ENCODE measurements at places on chromosomes 6 and 20.

GRCh38 chr6:52104979-52105378 is 17.6 kb upstream of the PKHD1 start:
- DNase-seq: no peak

DNA sequence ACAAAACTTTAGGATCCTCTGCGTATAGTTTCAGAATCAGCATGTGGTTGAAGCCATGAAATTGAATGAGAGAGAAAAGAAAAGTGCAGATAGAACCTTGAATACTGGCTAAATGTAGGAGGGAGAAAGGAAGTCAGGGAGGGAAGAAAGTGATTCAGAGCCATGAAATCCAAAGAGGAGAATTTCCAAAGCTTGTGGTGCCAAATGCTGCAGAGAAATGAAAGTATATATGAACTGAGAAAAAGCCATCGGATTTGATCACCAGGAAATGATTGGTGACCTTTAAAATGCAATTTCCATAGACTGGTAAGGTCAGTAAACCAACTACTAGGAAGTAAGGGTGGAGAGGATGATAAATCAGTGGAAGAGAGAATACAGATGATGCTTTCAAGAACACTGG is 142.3 kb downstream of the TFAP2A start:
- no peak for DNase-seq

DNA sequence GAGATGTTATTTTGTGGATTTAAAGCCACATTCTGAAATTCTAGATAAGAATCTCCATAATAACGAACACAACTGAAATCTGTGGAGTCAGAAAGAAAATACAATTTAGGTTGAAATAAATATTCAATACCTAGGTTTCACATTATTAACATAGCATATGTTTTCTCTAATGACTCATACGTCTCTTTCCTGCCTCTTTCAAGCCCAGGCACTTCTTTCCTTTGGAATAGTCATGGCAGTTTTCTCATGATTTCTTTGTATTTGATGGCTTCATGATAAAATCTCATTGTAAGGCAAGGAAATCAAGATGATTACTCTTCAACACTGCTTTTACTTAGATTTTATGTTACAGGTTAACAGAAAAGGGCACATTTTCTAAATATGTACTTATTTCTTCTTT is 803.7 kb downstream of the PHF3 start:
- DNase-seq: no peak

DNA sequence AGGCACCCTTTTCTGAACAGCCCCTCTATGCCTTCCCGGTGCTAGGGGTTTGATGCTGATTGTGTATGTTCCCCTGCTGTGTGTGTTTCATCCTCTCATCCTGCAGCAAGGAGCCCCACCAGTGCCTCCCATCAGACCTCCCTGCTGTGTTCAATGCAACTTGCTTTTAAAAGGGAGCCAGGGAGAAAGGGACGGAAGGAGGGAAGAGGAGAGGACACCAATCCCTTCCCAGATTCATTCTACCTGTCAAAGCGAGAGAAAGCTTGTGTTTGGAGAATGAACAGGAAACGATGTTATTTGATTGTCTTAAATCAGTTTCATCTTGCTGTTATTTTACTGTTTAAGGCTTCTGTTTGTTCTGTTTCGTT is 259.2 kb downstream of the ADGB start:
- peak; percentile 22 for DNase-seq

- no peak for DNase-seq
Measured at GRCh38 chr20:51425347-51426106, 117.0 kb downstream of the NFATC2 start.

DNA sequence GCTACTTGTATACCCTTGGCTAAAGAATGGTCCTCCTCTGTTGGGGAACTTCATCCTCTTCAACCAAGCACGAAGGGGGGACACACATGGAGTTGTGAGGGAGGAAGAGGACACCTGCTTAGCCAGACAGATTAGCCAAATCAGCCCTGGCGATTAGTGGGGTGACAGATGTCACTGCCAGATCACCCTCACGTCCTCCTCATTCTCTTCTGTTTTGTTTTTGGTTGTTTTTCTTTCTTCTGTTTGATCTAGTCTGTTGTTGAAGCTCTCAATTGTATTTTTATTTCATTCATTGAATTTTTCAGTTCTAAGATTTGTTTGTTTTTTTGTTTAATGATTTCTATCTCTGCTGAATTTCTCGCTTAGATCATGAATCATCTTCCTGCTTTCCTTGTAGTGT is 27.5 kb upstream of the NKX2-4 start:
- no peak for DNase-seq

- DNase-seq: no peak
Measured at GRCh38 chr20:35232575-35232974, 6.1 kb downstream of the MMP24 start.

GRCh38 chr6:53476964-53477363 is 67.9 kb downstream of the GCLC start:
- DNase-seq: no peak

- no peak for DNase-seq
Measured at GRCh38 chr20:6792789-6793188, 25.3 kb downstream of the BMP2 start.

- DNase-seq: peak; percentile 40
Measured at GRCh38 chr6:15036690-15037245, 209.1 kb upstream of the JARID2 start.

DNA sequence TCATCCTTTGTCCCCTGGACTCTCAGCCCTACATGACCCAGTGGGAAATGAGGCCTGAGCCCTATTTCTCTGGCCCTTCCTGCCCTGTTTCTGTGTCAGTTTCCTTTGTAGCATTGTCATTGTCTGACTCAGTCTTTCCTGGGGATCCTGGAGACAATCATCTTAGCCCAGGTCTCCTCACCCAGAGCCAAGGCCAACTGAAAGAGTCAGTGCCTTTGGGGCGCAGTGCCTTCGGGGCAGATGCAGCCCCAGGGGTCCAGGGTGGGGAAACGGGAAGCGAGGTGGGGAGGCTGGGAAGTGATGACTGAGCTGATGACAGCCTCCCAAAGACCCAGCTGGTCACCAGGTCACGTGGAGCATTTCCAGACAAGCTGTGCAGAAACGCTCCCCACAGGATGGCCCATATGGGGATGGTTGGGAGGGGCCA is 93.3 kb upstream of the SULF2 start:
- DNase-seq: no peak

- no peak for DNase-seq
Measured at GRCh38 chr6:105746509-105746908, 339.6 kb upstream of the PRDM1 start.

- DNase-seq: no peak
Measured at GRCh38 chr6:20415304-20415703, 13.6 kb downstream of the E2F3 start.

DNA sequence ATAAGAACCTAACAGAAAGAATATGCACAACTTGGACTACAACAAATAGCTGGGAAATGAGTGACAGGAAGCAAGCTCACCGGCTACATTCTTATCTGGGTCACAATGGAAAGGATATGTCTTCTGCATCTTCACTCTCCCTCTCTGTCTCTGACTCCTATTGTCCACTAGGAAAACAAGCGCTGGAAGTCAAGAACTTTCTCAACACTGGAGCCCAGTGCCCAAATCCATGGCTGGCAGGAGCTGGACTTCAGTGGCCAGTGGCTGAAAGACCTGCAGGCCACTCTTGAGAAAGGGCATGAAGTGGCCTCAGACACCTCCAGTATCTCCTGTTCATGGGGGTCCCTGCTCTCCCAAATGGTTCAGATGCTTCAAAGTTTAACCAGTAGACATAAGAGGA is 62.0 kb downstream of the FAM50B start:
- DNase-seq: no peak

DNA sequence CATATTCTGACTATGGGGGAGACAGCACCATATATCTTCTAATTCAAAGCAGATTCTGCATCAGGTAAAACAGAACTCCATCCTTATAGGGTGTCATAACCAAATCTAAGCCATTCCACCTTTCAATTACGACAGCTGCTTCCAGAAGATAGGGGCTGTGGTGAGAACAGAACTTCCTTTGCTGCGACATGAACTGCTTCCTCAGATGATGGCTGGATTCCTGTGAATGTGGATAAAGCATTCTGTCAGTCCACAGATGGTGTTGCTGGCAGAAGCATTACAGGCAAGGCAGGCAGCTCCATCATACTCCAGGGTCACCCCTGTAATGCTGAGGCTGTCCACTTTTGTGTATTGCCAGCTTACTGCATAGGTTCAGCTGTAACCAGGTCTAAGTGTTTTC is 172.1 kb upstream of the PROKR2 start:
- no peak for DNase-seq

Measured in HEK293T (cell line).